ELF-1 (cell line): ENCODE measurements at places on chromosomes 6 and 20.
A peak's percentile ranks its signal among the peaks of the same experiment; 100 is the strongest.

- peak; percentile 57 for DNase-seq
These were observed 86.4 kb downstream of the LY86 start for GRCh38 chr6:6674872-6675271.

DNA sequence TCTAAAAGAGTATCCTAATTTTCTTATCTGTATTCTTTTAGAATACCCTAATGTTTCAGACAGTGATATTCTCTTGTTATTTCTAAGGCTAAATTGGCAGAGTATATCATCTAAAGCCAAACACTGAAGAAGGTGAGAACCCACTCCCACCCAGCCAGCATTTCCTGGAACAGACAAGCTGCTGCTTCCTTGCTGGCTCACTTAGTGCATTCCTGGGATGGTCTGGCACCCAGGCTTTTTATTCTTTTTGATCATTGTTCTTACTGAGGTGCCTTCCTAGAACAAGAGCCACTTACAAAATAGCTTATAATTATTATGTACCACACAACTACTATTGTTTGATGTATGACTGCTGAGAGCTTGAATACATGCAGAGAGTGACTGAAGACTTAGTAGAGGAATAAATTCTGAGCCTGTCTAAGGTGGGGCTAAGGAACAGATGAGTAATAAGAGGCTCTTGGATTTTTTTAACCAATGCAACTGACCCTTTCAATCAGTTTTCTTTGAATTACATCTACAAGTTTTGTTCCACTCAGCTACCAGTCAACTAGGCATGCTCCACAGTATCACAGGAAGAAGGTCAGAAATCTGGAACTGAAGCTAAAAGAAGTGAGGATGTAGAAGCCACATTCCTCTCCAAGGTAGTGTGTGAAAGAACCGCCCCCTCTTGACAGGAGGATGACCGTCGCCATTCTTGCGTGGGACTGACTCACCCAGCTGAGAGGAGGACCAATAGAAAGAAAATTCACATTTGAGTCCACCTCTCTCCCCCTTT is 30.1 kb downstream of the PRPH2 start:
- DNase-seq = no peak

DNA sequence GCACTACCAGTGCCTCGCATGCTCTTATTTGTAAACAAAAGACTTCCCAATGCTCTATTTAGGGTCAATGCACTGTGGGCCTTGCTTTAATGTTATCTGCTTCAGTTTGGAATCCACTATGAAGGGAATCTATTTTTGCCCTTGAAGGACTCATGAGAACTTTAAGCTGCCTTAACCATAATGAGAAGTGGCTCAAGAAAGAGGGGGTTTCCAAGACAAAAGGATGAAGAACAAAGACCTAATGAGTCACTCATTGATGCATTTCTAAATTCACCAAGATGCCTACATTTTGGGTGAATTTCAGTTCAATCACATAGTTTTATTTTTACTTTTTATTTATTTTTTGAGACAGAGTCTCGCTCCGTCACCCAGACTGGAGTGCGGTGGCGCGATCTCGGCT is 228.2 kb downstream of the LY86 start:
- DNase-seq = no peak

GRCh38 chr6:144321839-144322591 is 36.9 kb downstream of the UTRN start:
- DNase-seq = no peak

DNA sequence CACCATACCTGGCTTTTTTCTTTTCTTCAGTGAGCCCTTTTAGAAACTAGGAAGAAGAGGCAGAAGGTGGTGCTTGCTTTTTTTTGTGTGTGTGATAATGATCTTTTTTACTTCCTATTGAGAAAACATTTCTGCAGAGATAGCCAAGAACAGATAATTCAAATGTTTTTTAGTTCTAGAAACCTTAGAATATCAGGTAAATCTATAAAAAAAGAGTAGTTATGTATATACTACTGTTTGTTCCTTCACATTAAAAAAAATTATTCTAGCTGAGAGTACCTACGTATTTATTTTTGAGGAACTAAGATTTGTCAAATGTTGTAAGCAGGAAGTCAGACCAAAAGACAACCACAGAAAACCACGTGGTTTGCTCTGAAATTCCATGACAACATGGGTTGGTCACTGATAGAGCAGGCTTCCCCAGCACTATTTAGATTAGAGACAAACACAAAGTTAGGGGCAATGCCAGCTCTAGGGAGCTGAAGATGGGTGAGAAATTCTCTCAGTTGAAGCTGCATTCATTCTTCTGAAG is 12.8 kb downstream of the STK4 start:
- DNase-seq = no peak

- no peak for DNase-seq
These were observed 77.7 kb downstream of the TMEM170B start for GRCh38 chr6:11615214-11615602.

- DNase-seq = peak; percentile 1
These were observed 692.1 kb downstream of the HTR1B start for GRCh38 chr6:76771059-76771634.

GRCh38 chr6:20349225-20349624 is 52.5 kb upstream of the E2F3 start:
- DNase-seq = no peak

GRCh38 chr20:15491575-15491974 is 1081.7 kb downstream of the KIF16B start:
- DNase-seq = peak; percentile 40

DNA sequence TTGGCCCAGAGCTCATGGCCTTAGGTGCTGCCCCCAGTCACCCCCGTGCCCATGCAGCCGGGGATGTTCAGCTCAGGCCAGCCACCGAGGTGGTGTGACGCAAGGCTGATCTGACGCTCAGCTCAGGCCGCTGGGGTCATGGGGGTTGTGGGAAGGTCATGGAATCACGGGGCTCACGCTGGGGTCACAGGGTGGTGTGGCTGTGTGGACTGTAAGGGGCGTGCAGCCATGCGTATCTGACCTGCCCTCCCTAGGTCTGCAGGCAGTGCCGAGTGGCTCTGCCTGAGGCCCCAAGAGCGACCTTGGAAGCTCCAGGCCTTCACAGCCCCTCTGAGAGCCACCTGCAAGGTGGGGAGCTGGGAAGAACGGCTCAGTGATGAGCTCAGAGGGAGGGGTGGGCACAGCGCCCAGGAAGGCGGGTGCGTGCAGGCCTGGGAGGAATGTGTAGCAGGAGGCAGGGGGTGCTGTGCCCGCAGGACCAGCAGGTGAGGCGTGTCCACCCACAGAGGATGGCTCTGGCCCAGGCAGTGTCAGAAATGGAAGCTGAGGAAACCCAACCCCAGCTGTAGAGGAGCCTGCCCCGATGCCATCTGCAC is 27.8 kb downstream of the CHRNA4 start:
- no peak for DNase-seq

- DNase-seq = no peak
These were observed 38.0 kb upstream of the IPCEF1 start for GRCh38 chr6:154394571-154394970.

DNA sequence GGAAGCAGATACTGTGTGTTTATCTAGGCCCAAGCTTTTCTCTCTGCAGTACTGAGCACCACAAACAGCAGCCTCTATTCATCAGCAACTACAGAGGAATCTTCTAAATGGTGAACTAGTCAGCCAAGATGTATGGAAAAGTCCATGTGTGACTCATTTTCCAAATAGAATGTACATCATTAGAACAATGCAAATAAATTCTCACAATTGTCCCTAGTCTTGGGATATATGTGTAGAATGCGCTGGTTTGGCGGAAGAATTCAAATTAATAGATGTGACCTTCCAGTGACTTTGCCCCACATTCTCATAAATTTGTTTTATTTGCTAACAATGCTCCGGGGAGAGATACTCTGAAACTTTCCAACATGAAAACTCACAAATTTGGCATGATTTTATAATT is 436.2 kb downstream of the CBLN4 start:
- DNase-seq = no peak

- no peak for DNase-seq
These were observed 54.6 kb upstream of the FNDC1 start for GRCh38 chr6:159114569-159114968.

DNA sequence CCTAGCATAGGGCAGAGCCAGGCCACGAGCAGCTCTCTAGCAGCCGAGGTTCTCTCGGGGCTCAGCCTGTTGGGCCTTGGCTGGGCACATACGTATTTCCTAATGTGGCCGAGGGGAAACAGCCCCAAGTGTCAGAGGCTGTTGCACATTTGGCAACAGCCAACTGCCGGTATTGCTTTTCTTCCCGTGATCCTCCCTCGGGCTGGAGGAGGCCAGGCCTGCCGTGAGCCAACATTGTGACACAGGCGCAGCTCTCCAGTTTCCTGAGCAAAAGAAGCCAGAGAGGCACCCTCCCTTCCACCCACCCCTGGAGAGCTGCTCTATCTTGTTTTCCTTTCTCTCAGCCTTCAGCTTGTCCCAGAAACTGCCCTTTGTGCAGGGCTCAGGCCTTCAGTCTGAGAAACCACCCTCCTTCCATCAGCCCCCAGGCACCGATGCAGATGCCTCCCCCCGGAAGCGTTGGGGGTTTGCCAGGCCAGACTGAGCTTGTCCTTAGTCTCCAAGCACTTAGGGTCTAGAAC is 5.1 kb upstream of the BPI start:
- peak; percentile 39 for DNase-seq

DNA sequence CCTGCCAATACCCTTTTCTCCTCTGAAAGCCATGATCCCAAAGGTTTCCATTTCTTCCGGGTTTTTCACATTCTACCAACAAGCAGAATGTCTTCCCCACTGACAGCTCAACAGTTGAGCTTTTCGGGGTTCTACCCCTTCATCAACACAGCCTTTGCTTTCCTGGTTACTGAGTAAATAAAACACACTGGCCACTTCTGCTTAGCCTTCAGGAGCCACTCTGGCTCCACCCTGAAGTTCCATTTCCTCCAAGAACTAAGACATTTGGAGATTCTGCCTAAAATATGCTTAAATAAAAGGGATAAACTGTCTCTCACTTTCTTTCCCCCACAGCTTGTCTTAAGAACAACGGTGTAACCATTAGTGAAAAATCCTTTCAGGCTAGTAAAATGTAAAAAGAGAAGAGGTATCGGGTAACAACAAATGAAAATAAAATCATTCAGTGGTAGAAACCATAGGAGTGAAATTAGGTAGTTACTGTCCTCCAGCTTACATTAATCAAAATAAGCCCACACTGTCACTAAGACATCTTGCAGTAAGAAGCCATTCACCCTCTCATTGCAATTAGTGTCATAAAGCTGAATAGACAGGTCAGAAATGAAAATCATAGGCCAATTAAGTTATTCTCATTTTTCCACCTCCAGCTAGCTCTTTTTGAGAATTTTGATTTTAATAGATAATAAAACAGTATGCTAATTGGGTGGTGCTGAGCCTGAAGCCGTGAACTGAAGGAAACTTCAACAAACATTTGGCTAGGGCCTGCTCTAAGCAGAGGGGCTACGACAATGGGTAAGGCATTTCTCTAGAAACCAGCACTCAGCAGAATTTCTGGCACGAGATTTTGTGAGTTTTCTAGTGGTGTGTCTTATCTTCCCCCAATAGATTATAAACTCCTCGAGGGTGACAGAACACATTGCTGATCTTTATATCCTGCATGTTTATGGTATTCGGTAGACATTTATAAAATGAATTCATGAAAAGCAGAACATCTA is 194.2 kb downstream of the KHDC1L start:
- DNase-seq = no peak
